ENCODE measurements at places on chromosomes 1 and 21.

- no peak for DNase-seq
Measured at GRCh38 chr1:64061430-64062104, 141.9 kb upstream of the UBE2U start.

DNA sequence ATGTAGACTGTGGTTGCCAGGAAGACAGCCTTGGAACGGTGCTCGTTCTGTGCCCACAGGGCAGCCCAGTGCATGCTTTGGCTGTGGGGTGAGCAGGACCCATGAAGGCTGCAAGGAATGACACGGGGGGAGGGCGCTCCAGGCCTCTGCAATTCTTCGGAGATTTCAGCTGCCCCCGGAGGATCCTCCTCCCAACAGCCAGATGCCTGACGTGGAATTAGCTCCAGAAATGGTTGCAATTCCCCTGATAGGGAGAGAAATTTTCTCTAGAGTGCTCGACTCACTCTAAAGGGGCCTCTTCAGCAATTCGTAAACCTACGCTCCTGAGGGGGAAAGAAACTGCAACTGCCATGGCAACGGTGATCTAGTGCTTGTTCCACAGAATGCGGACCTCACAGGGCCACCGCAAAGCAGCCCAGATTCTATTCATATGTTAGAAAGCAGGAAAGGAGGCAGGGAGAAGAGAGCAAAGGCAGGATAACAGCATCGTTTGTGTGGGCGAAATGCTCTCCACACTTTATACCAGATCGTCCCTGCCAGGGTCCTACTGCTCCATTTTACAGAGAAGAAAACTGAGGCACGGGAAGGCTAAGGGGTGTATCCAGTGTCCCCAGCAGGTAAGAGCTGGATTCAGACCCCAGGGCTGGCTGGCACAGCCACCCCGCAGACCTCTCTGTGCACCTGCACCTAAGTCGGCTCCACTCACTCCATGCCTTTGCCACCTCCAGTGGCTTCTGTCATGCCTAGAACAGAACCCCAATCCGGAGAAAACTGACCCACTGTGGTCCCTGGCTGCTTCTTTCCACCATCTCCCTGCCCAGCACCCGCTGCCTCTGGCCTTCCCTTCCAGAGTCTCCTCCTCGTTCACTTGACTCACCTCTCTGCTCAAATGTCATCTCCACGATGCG, 11.9 kb upstream of the PDE9A start:
- no peak for DNase-seq

- DNase-seq = no peak
Measured at GRCh38 chr1:202004711-202005110, 5.7 kb upstream of the ELF3 start.

DNA sequence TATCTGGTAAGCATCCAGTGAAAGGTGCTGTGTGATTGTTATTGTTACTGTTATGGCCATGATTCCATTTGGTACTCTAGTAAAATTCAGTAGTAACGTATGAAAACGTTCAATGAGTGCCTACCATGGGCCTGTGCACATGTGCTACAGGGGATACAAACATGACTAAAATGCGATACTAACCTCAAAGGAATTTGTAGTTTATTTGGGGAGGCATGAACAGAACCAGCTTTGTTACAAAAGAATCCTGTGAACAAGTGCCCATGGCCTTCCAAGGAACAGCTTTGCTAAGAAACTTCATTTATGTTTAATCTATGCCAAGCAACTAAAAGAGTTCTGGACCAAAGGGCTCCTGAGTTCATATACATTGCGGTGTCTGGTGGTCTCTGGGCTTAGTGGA, 28.7 kb downstream of the PTGFR start:
- DNase-seq = no peak

- DNase-seq = no peak
Measured at GRCh38 chr1:181178241-181178879, 89.9 kb downstream of the IER5 start.

GRCh38 chr1:91031081-91031480, 9.2 kb upstream of the ZNF644 start:
- DNase-seq = no peak

- DNase-seq = no peak
Measured at GRCh38 chr1:78673120-78673519, 23.5 kb downstream of the IFI44 start.

DNA sequence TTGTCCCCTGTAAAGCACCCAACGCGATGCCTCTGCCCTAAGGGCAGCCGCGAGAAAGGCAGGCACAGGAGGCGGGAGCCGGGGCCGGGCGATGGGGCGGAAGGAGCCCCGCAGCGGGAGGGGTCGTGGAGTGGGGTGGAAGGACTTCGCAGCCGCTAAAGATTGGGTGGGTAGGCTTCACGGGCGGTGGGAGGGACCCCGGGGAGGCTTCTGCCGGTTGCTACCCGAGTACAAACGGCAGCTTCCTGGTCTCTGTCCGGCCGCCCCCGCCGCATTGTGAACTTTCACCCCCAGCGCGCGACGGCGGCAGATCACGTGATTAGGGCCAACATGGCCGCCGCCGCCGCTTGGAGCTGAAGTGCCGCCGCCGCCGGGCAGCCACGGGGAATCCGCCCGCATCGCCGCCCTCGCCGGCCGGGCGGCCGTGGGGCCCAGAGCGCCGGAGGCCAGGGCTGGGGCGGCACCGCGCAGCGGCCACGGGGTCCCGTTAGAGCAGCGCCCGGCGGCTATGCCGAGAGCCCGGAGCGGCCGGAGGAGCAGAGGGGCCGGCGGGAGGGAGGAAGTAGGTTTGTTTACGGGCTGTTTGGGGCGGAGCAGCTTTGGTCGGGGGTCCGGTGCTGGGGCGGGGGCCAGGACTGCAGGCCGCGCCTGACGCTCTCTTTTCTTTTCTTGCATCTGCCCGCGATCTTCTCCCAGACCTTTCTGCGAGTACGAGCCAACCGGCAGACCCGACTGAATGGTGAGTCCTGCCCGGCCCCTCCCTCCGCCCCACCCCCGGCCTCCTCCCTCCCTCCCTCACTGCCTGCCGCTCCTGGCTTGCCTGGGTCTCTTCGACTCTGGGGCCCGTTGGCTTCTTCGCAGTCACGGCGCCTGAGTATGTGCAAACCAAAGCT, 42.4 kb downstream of the TMEM53 start:
- DNase-seq = peak; percentile 91

DNA sequence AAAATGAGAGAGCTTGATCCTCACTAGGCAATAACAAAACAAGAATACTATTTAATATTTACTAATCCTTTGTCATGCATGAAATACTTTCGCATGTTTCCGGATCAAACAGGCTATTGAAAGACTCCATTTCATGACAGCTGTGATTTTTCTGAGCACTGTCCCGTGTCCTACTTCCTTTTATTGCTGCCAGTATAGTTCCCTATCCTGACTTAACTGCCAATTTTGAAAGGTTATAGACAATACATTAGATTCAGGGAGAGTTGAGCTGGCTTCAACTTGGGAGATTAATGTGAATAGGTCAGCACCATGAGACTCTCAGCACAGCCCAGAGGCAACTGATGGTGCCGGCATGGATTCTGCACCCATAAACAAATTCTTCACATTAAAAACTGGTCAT, 225.8 kb downstream of the VAV3 start:
- no peak for DNase-seq

- no peak for DNase-seq
Measured at GRCh38 chr1:198725090-198725489, 86.2 kb downstream of the PTPRC start.
